Thymus (tissue), 14 donors: ENCODE measurements at places on chromosomes 11 and 22. TPM values are rescaled to one million over a fixed set of nuclear protein-coding genes. Genes with fewer than 3 reads are reported as not detected.

Gene SIPA1
- 51.9 TPM for total RNA-seq

DNA sequence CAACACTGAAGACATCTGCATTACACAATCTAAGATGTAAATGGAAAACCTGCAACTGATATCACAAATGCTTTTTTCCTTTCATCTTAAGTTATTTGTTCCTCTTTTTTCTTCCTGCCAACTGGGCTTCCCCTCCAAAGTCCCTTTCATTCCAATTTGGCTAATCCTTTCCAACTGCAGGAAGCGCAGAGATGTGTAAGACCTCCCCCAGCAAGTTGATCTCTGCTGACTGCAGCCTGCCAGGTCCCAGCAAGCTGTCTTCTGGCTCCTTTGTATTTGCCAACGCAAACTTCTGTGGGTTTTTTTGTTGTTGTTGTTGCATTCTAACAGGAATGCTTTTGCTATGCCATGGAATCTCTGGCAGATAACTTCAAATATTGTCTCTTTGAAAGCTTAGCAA lies 38.5 kb upstream of the LRRC4C start:
- no peak for DNase-seq

Gene BLID
- 0.71 TPM for total RNA-seq

DNA sequence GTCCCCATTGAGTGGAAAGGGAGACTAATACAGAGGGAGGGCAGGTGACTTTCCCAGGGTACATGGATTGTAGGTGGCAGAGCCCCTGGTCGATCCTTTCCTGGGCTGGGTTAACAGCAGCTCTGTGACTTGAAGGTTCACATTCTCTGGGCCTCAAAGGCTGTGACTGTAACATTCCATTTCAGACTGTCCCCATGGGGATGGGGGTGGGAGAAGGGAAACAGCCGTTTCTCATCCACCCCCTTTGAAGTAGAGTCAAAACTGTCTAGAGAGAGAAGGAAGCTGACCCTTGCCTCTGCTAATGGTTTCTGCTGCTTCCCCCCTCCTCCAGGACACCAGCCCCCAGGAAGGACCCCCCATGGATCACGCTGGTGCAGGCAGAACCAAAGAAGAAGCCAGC lies 19.2 kb downstream of the MICALL1 start:
- no peak for DNase-seq

Gene C11orf87
- not detected for total RNA-seq

- no peak for DNase-seq
Measured at GRCh38 chr22:20771918-20772625, 1.8 kb upstream of the SERPIND1 start.

DNA sequence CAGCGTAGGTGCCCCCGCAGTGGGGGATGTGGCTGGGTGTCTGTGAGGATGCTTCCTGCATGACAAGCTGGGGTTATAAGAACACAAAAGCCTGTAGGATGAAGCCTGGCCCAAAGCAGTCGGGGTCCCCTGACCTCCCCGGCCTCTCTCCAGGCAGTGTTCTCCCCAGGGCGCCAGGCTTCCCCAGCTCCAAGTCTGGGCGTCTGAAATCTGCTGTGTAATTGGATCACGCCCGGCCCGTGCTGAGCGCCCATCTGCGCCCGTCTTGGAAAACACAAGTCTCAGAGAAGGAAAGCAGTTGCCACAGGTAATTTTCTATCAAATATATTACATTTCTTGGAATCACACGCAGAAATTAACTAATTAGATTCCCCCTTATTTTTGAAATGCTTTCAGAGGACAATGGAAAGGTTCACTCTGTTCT lies 233.3 kb downstream of the CTTN start:
- no peak for DNase-seq

GRCh38 chr11:63572026-63572688 lies 9.0 kb upstream of the PLAAT2 start:
- DNase-seq: no peak

DNA sequence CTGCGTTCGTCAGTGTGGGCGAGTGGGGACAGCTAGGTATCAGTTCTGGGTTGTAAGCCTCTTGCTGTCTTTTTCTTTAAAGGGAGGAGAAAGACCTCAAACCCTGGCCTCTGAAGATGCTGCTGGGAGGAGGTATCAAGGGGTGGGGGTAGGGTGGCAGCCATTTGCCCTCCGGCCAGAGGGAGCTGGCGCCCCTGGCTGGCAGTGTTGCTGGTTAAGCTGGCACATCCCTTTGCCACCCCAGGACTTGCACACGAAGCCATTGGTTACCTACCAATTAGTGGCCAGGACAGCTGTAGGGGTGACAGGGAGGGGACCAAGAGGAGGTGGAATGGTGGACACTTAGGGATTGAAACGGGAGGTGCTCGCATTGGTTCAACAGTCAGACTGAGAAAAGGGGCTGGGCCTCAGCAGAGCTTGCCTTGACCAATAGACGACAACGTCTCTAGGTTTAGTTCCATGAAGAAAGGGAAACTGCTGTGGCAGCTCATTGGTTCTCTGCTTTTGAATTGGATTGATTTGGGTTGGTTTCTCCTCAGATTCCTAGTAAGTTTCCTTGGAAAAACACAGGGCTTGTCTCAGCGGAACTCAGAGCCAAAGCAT lies 77.9 kb downstream of the ST3GAL4 start:
- DNase-seq: no peak

- no peak for DNase-seq
Measured at GRCh38 chr11:96424693-96425092, 34.9 kb downstream of the JRKL start.
